Lung (tissue), 17 donors: ENCODE measurements at places on chromosomes 6 and 20. TPM values are rescaled to one million over a fixed set of nuclear protein-coding genes. Genes with fewer than 3 reads are reported as not detected.
A peak's percentile ranks its signal among the peaks of the same experiment; 100 is the strongest.

DNA sequence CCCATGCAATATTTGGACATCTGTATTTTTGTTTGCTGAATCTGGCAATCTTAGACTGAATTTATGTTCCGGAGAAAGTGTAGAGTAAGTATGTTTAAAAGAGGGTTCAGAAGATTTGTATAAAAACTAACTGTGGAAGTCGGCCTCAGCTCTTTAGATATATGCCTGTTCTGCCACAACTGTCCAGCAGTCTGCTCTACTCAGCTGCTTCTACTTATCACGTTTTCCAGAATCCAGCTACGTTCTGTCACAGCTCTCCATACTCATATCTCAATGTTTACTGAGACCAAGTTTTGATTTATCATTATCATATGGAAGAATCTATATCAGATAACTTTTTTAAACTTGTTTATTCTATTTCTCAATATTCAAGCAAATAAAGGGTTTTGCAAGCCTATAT is 721.3 kb downstream of the EYS start:
- DNase-seq = no peak

GRCh38 chr6:25165177-25165576 is 114.0 kb upstream of the CARMIL1 start:
- peak; percentile 7 for DNase-seq

- no peak for DNase-seq
Observed at GRCh38 chr6:119459207-119459974, 109.8 kb upstream of the MAN1A1 start.

TXLNB gene
- total RNA-seq = 2.8 TPM
